ENCODE measurements at places on chromosomes 2 and 18.

DNA sequence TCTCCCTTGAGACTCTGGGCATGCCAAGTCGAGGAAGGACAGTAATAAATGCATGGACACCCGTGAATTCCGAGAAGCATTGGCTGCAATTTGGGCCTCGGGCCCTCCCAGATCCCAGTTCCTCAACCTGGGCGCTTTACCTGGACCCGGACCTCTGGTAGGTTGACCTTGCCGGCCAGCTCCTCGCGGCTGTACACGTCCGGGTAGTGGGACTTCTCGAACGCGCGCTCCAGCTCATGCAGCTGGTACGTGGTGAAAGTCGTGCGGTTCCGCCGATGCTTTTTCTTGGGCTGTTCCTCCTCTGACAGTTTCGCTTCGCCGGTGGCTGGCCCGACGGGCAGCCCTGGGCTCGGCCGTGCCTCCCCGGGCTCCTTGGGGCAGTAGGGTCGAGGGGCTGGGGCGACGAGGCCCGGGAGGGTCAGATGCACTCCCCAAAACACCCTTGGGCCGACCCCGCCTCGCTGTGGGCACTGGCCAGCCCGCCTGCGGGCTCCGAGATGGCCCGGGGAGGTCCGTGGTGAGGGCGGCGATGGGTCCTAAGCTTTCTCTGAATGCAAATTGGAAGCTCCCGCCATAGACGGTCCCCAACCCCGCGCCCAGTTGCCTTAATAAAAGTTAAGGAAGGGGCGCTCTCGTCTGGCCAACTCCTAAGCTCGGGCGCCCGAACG, 899 bp downstream of the RAX start:
- DNase-seq = no peak

GRCh38 chr2:241924909-241925250, 55.4 kb downstream of the RTP5 start:
- no peak for DNase-seq

- no peak for DNase-seq
These were observed 140.4 kb upstream of the VRK2 start for GRCh38 chr2:57906152-57906732.

GRCh38 chr18:23077493-23078256, 57.6 kb upstream of the CABLES1 start:
- DNase-seq = no peak

DNA sequence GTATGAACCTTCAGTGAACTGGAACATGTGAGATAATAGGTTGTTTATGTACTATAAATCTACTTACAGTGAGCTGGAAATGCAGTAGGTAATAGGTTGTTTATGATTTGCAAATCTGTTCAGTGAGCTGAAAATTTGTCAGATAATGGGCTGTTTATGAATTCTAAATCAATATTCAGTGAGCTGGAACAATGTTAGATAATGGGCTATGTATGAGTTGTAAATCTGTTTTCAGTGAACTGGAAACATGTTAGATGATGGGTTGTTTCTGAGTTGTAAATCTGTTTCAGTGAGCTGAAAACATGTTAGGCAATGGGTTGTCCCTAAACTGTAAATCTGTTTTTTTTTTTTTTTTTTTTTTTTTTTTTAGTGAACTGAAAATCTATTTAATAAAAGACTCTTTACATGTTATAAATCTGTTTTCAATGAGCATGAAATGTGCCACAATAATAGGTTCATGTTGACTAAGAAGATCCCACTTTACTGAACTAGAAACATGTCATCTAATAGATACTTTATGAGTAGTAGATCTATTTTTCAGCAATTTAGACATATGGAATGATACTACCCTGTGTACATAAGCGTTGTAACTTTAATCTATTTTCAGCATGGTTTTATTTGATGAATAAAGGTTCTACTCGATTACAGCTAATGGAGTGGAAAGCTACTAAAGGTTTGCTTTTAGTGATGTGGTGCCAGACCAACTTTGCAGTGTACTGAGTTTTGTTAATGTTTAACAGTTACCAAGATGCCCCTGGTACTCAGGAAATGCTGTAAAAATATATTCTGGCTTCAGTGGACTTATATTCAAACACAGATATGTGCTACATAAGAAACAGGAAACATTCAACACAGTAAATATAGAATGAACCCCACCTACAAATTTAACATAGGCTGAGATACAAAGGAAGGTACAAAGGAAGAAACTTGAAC, 1471.8 kb downstream of the LRP1B start:
- no peak for DNase-seq

DNA sequence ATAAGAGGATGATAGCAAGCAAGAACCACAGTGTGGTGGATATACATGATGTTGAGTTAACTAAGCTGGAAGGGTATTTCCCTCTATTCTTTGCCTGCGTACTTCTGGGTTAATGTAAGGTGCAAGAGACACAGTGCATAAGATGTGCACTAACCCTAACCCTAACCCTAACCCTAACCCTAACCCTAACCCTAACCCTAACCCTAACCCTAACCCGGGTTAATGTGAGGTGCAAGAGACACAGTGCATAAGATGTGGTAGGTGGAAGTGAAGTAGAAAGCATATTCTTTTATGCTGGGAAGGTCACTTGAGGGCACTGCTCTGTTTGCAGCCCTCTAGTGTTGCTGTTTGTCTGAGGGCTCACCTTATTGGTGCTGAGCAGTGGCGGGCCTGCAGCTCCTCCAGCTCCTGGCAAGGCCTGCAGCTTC, 181.5 kb upstream of the ITGA4 start:
- no peak for DNase-seq

DNA sequence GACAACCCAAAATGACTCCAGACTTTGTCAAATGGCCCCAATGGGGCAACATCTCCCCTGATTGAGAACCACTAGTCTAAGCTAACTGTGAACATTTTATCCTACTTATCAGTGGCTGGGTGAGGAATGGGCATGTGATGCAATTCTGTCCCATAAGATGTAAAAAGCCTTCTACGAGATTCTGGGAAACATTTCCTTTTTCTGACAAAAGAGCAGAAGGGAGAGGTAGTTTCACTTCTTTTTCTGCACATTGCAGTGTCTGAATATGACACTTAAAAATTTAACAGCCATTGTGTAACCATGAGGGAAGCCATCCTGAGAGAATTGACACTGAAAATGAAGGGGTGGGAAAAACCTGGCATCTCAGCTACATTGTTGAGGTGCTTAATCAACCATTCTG, 17.3 kb upstream of the MARCHF4 start:
- no peak for DNase-seq

- no peak for DNase-seq
These were observed 104.9 kb downstream of the SPTBN1 start for GRCh38 chr2:54561010-54561409.

DNA sequence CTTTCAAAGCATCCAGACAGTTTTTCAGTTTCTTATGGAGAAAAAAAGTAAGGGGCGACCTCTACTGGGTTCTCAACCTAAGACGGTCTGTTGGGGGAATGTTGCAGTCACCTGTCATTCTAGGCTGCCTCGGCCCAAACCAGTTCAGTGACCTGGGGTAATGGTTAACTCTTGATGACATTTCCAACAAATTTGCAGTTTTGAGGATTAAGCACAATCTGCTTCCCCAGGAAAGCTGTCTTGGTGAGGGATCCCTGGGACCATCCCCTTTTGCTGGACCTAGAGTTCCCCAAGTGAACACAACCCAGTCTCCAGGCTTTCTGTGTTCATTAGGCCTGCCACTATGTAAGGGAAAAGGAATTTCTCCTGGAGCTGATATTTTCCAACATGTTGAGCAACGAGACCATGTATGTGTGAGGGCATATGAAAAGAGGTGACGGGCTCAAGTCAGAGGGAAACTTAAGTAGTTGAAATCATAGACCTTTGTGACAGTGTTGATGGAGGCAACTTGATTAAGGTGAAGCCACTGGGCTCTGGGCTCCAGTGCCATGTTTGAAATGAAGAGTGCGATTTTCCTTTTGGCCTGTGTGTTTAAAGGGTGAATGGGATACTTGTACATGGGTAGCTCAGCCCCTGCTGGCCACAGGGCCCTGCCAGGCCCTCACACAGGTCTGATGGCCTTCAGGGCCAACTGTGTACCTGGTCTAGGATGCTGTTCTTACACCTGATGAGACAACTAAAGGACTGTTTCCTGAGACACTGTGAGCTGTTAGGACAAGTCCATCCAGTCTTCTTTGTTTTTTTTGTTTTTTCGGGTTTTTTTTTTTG, 27.0 kb downstream of the FOSL2 start:
- DNase-seq = no peak

GRCh38 chr2:217223222-217223930, 363.5 kb upstream of the TNP1 start:
- DNase-seq = no peak

GRCh38 chr2:23912054-23912453, 14.9 kb downstream of the ATAD2B start:
- no peak for DNase-seq

DNA sequence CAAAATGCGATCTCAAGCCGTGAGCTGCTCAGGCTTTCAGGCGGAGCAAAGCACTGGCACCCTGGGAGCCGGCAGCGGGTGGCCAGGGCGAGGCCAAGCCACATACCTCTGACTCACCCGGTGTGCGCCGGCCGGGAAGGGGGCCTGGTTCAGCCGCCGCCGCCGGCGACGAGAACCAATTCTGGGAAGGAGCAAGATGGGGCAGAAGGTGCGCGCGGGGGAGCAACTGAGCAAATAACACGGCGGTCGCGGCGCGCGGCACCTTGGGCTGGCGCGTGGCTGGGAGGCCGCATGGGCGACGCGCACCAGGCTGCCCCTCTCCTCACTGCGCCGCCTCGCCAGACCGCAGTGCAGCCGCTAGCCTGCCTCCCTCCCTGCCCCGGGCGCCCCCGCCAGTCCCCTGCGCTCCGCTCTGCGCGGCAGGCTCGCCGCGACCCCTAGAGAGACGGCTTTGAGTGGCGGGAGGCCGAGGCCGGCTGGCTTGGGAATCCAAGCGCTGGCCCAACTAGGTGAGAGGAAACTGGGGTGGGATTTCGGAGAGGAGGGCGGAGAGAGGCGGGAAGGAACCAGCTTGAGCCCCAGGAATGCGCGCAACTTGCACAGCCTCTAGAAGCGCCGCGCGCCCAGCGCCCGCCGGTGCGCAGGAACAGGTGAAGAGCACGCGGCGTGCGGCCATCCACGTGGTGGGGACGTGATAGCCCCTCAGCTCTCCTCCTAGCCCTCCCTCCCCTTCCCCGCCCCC, 3.2 kb downstream of the NRP2 start:
- DNase-seq = no peak

- no peak for DNase-seq
These were observed 73.1 kb downstream of the CPO start for GRCh38 chr2:207012461-207012860.

- DNase-seq = no peak
These were observed 153.7 kb downstream of the TGIF1 start for GRCh38 chr18:3603421-3604234.

- no peak for DNase-seq
These were observed 62.1 kb upstream of the DOCK10 start for GRCh38 chr2:225104321-225104720.

DNA sequence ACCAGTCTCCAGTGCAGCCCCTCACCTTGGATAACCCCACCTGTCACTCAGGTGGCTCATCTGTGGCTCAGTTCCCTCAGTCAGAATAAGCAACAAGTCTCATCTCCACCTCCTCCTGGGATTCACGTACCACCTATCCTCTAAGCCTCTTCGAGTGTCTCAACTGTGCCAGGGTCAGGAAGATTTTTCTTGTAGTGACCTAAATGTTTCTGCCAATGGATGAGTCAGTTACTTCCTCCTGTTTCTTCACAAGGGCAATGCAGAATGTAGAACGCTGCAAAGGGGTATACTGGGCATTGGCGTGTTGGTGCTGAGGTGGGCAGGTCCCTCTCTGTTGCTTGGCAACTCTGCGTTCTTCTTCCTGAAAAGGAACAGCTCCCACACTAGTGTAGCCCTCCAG, 213.3 kb upstream of the CXCR4 start:
- no peak for DNase-seq

DNA sequence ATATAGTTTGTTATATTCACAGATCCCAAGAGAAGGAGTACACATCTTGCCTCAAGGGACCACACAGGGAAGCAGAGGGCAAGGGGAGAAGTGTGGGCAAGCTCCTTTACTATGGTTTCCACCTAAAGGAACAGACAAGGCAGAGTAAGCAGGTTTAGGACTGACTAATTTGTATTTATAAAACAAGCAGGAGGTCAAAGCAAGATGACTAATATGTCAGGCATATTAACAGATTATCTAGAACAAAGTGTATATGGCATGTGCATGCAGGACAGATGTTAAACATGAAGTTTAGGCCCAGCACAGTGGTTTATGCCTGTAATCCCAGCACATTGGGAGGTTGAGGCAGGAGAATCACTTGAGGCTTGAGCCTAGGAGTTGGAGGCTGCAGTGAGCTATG, 3.7 kb upstream of the LRP2 start:
- DNase-seq = no peak

DNA sequence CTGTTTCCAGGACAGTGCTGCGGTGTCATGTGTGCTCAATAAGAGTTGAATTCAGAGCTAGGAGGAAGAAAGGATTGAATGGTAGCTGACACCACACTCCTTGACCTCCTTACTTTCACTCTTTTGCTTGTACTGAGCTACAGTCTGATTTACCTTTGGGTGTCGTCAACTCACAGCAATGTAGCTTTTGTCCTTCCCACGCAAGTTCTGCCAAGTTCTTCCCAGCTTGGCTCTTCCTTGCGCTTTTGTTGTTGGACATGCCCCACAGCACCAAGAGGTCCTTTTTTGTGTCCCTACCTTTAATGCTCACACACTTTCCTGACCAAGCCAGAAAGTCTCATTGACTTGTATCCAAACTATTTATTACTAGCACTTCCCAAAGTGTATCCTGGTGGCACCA, 38.3 kb upstream of the ITGB6 start:
- DNase-seq = no peak

DNA sequence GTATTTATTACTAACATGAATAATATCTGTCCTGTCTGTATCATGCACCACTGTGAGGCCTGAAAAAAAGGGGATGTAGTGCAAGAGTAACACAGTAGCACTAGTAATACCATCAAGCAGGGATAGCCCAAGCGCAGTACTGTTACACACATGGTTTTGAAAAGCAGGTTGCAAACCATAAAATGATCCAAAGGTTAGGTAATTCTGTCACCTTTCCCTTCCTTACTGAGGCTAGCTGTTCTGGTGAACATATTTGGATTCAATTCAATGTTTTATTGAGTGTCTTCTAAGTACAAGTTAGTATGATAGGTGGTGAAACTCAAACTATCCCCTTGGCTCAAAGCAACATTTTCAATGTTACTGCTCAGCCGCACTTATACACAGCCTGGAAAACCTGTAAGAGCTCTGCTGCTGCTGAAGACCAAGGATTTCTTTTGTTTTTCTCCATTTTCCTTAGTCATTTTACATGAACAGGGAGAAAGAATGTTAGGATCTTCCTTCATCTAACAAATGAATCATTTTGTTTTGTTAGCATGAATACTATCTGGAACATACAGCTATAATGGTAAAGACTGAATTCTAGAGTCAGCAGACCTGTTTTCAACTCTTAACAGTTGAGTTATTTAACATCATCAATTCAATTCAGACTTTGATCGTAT, 102.5 kb upstream of the ITPRID2 start:
- no peak for DNase-seq

GRCh38 chr2:241730671-241731293, 3.6 kb upstream of the D2HGDH start:
- no peak for DNase-seq

- DNase-seq = peak; percentile 0
These were observed 646 bp downstream of the ALS2 start for GRCh38 chr2:201779901-201780673.

- DNase-seq = no peak
These were observed 44.1 kb downstream of the ACAA2 start for GRCh38 chr18:49769047-49769728.

All from stimulated activated CD8-positive, alpha-beta memory T cell treated with anti-CD3 and anti-CD28 coated beads, Interleukin-4, amount 100 ng/mL, for 1 hour (primary cell).